ENCODE measurements at places on chromosomes 2 and 18.
A peak's percentile ranks its signal among the peaks of the same experiment; 100 is the strongest.

DNA sequence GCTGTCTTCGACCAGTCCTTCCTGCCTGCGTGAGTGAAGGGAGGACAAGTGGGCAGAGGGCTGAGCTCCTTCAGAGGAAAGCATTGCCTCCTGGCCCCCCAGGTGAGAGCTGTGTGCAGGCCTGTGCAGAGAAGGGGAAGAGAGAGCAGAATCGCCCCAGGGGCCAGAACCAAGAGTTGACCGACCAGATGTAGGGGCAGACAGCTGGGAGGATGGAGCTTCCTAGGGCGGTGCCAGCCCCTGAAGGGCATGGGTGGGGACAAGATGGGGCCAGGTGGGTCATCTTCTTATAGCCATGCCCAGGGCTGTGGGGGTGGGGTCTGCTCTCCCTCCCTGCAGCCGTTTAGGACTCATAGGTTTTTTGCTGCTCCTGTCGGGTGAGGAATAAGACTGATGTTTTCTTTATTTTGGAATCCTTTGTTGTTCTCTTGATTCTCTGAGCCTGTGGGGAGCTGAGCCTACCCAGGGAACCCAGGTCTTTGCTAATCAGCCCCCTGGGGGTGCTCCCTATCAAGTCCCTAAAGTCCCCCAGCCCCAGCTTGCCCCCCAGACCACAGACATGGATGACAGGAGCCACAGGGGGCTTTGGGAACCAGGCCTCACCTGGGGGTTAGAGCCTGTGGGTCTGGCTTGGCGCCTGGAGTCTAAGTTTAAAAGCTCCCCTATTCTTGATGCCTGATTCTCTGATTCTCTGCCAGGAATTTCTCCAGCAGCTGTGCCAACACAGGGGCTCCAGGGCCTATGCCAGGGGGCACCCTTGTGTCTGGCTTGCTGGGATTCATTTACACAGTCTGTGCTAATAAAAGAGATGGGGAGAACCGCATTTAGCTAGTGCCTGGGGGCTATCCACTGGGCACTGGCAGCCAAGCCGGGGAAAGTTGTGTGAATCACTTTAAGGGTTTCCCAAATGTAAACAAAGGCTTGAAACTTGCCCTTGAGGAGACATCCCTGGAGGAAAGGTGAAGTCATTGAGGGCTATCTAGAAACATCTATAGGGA is 9.3 kb upstream of the EFHD1 start:
- no peak for DNase-seq

- DNase-seq: no peak
Observed at GRCh38 chr18:78798402-78799175, 181.0 kb upstream of the SALL3 start.

DNA sequence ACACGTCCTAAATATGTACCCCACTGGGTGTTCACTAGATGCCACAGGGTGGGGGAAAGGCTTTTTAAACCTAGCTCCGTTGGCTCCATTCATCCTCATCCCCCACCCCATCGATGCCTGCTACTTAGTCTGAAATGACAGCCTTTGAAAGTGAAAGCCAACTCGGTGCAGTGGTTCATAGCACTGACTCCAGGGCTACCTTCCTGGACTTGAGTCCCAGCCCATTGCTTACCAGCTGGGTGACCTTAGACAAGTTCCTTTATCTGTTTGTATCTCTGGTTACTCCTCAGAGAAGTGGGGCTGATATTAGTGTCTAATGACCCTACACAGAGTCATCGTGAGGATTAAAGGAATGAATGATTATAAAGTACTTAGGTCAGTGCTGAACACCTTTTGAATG is 24.4 kb downstream of the EHD3 start:
- DNase-seq: no peak

- no peak for DNase-seq
Observed at GRCh38 chr2:45218931-45219339, 209.7 kb upstream of the SIX2 start.

DNA sequence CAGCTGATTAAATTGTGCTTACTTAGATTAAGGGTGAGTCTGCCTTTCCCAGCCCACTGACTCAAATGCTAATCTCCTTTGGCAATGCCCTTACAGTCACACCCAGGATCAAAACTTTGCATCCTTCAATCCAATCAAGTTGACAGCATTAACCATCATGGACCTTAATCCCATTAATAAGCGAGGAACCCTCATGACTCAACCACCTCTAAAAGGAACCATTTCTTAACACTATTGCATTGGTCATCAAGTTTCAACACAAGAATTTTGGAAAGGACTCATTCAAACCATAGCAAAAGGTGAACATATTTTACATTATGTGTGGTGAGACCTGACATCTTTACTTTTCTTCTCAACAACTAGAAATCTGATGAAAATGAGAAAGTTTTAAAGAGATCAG is 187.0 kb downstream of the OSR1 start:
- DNase-seq: no peak

DNA sequence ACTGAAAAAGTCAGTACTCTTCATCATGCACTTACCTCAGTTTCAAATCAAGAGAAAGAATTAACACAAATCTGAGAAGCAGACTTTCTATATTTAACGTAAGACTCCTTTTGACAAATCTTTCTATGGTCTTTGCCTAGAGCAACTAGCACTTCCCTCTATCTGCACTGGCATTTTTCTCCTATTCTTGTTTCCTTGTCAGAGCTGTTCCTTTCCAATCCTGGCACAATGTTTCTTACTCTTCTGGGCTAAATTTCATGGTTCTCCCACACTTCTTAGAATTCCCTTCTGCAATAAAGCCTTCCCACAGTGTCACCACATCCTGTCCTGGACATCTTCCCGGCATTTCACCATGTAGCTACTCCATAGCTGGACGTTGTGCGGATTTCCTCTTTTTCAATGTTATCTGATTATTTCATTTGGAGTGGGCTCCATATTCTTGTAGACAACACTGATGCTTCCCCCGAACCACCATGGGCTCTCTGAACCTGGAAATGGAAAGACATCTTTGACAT is 144.7 kb upstream of the CTNNA2 start:
- no peak for DNase-seq

DNA sequence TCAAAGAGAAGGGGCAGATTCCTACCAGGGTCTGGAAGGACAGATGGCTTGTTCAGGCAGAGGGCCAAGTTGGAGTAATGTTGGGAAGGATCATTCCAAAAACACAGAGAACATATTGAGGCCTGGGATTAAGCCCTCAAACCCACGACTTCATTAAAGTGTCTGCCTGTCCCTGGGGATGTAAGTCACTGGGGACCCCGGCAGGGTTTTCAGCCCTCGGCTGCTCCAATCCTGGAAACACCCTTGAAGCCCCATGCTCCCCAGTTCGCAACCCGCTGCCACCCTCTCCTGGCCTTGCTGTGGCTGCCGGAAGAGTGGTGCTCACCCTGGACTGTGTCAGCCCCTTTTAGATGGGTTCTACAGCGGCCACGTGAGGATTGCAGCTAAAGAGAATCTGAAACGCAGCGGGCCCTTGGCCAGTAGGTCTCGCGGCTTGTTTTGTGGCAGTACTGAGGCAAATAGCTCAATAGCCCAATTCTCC is 79.9 kb downstream of the EPAS1 start:
- no peak for DNase-seq

- DNase-seq: no peak
Observed at GRCh38 chr2:235699576-235699975, 205.7 kb downstream of the AGAP1 start.

DNA sequence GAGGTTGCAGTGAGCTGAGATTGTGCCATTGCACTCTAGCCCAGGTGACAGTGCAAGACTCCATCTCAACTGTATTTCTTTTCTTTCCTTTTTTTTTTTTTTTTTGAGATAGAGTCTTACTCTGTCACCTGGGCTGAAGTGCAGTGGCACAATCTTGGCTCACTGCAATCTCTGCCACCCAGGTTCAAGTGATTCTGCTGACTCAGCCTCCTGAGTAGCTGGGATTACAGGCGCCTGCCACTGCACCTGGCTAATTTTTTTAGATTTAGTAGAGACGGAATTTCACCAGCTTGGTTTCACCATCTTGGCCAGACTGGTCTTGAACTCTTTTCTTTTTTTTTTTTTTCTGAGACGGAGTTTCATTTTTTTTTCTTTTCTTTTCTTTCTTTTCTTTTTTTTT is 41.3 kb upstream of the SATB2 start:
- no peak for DNase-seq

GRCh38 chr18:56575819-56576663 is 62.4 kb downstream of the TXNL1 start:
- DNase-seq: no peak

DNA sequence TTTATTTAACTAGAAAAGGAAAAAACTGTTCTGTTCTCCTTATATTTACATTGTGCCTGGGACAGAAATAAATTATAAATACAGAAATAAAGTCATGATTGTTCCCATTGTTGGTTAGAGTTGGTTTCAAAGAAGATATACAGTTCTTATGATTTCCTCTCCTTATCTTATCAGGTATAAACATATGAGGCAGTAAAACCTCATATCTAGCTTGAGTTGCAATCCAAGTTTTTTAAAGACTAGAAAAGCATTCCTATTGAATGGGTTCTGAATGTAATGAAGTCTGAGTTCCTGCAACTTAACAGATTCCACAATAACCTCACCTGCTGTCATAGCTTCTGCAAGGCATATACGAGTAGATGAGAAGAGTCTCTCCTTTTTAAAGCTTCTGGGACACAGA is 114.7 kb upstream of the CAVIN2 start:
- DNase-seq: no peak

- DNase-seq: no peak
Observed at GRCh38 chr2:109066917-109067597, 61.9 kb upstream of the SH3RF3 start.

DNA sequence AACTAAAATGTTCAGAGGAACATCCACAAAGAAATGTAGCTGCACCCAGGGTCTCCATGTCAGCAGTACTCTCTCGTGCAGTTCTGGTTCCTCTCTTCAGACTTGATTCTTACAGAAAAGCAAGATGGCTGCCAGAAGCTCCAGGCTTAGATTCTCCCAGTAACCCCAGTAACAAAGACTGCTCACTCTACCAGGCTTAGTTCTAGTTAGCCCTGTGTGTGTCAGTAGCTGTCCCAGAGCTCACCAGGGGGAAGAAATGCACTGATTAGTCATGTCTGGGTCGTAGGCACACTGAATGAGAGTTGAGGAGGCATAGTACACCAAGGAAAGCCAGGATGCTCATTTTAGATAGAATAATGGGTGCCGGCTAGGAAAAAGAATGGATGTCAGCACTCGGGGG is 395.0 kb upstream of the NRP2 start:
- DNase-seq: no peak

GRCh38 chr18:77250501-77250925 is 865 bp downstream of the GALR1 start:
- peak; percentile 64 for DNase-seq

- no peak for DNase-seq
Observed at GRCh38 chr18:11899063-11899462, 9.1 kb downstream of the MPPE1 start.

GRCh38 chr18:27382567-27383216 is 197.6 kb upstream of the CHST9 start:
- DNase-seq: no peak

DNA sequence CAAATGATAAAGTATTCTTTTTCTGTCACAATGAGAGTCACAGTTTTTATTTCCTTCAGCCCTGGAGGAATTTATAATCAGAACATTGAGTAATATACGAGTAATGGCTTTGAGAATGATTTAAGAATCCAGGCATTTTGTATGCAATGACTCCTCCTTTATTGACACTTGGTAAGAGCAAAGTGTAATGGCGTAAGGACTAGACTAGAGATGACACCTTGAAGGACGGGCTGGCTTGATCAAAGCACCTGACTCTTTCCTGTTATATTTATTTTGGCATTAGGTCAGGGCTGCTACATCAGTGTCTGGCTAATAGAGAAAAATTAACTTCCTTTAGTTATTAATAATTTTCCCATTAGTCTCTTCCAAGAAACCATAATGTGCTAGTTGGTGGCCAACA is 482.4 kb upstream of the GCFC2 start:
- no peak for DNase-seq

GRCh38 chr2:241190291-241190981 is 2.0 kb downstream of the ANO7 start:
- no peak for DNase-seq

- DNase-seq: no peak
Observed at GRCh38 chr2:188503975-188504374, 212.3 kb downstream of the GULP1 start.

DNA sequence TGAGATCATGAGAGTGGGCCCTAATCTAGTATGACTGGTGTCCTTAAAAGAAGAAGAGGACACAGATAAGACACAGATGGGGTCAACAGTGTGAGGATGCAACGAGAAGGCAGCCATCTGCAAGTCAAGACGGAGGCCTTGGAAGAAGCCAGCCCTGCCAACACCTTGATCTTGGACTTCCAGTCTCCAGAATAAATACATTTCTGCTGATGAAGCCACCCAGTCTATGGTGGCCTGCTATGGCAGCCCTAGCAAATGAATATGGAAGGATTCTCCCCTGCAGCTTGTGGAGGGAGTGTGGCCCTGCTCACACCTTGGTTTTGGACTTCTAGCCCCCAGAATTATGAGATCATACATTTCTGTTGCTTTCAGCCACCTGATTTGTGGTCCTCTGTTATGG is 12.3 kb downstream of the CTIF start:
- no peak for DNase-seq
